Stimulated activated CD8-positive, alpha-beta memory T cell treated with anti-CD3 and anti-CD28 coated beads, Interleukin-7, amount 100 ng/mL, for 1 hour (primary cell): ENCODE measurements at places on chromosomes 5 and 9.

GRCh38 chr9:27963836-27964235, 390.6 kb upstream of the C9orf72 start:
- DNase-seq = no peak

DNA sequence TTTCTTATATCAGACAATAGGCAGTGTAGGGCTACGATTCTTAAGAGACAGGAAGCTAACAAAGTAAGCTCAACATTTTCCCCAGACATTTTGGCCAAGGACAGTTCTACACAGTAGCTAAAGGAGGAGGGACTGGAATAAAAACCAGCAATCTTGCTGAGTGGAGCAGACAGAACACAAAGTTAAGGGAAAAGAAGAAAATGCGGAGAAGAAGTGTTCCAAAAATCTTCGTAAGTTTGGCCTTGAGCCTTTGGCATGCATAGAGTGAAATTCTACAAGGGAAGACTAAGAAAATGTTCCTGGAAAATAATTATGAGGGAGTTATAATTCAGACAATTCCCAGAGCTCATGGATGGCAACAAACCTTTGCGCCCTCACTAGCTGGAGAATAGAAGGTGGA, 748.0 kb upstream of the CTNND2 start:
- no peak for DNase-seq

- DNase-seq = no peak
These were observed 22.0 kb upstream of the TGFBI start for GRCh38 chr5:136006761-136007251.

DNA sequence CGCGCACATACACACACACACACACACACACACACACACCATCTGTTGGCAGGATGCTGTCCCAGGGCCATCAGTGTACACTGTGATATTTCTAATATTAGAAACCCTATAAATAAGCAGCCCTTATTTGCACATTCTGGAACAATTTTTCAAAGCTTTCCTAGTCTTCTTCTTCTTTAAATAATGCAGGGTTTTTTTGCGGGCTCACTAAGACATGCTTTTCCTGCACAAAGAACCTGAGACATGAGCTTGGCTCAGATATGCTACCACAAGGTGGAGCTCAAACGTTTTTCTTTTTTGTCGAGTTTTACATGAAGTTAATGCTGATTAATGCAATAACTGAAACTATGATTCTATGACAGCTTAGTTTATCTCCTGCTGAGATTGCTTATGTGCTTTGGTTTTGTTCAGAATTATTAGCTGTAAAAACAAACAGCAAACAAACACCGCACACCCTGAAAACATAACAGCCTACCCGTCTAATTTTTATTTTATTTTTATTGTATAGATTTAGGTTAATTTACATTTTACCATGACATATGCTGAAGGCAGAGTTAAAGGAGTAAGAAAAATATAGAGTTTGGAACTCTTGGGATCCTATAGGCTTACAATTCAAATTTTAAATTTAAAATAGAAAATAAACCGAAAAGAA, 95.8 kb downstream of the ALDH1A1 start:
- DNase-seq = no peak

DNA sequence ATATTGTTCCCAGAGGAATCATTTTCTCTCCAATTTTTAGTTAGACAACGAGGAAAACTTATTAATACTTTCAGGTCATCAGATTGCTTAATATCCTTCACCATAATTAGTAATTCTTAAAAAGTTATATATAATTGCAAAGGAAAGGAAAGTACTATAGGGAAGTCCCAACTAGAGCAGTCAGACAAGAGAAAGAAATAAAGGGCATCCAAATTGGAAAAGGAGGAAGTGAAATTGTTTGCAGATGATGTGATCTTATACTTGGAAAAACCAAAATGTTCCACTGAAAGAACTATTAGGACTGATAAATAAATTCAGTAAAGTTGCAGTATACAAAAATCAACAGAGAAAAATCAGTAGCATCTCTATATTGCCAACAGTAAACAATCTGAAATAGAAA, 223.5 kb upstream of the MEF2C start:
- no peak for DNase-seq

GRCh38 chr5:41822036-41822435, 48.2 kb downstream of the OXCT1 start:
- DNase-seq = no peak

DNA sequence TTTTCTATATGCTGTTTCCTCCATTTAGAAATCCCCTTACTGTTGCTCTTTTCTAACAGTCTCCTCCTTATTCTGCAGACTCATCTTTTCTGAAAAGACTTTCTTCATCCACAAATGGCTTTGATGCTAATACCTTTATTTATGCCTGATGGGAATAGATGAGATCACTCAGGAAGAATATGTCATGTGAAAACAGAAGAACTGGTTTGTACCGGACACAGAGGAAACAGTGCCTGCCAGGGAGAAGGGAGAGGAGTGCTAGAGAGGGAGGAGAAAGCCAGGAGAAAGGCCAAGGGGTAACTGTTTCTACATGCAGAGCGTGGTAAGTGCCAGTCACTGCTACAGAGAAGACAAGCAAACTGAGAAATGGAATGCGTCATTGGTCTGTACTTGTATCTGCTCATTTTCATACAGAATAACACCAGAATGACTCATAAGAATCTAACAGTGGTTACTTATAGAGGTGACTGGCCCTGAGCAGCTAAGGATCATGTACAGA, 45.9 kb upstream of the PJA2 start:
- DNase-seq = no peak

DNA sequence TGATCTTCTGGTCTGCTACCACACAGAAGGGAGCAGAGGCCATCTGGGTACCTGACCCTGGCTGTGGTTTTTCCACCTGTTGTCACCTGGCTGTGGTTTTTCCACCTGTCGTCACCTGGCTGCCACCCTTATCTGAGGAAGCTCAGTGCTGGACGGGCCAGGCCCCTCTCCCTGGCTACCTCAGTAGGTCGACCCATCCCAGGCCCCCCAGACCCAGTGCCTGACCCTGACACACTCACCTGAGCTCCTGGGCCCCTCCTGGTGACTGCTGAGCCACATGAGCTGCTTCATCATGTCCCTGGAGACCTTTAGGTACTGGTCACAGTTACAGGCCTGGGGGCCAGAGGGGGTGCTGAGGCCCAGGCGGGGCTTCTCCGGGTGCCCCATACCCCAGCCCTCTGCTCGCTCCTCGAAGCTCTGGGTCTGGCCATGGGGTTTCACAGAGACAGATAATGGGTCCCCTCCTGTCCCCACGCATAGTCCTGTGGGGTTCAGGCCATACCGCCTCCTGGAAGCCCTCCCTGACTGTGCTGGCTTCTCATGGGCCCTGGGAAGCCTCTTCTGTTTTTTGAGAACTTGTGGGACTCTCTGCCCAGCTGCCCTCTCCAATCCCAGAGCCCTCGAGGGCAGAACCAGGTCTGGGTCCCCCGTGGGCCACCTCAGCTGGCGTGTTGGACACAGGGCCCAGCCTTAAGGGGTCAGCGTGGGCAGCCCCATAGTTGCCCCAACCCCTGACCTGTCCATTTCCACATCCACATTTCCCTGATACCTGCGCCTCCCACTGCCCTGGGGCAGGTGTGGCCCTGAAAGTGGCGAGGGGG, 7.5 kb upstream of the NRARP start:
- DNase-seq = no peak

DNA sequence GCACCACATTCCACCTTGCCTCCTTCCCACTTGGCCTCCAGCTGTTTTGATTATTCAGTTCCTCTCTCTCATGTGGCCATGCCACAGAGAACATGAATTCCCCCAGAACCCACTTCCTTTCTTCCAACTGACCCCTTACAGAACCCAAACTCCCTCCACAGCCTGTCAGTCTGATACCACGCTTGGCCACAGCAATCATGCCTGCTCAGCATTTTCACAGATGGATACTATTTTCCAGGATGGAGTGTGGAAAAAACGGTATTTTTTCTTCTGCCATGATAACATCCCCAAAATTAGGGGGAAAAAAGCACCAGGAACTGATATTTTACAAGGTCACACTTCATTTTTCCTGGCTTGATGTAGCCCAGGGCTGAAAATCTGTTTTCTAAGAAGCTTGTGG, 34.9 kb upstream of the SLIT3 start:
- no peak for DNase-seq

- DNase-seq = no peak
These were observed 329.2 kb downstream of the EFNA5 start for GRCh38 chr5:107341376-107342084.

DNA sequence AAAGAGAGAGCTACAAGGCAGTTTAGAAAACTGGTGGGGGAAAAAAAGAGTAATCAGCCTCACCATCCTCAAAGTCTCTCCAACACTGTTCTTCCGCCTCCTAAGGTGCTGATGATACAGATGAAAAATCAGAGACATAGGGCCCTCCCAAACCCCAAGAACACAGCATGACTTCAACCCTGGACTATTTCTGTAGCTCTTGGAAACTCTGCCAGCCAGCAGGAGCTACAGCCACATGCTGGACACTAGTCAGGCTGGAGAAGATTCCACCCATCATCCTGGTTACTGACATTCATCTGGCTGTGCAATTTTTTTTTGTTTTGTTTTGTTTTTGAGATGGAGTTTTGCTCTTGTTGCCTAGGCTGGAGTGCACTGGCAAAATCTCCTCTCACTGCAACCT, 42.4 kb downstream of the OXCT1 start:
- DNase-seq = no peak

- DNase-seq = no peak
These were observed 158.5 kb upstream of the PPP1R2B start for GRCh38 chr5:156691572-156691971.

- DNase-seq = no peak
These were observed 7.1 kb upstream of the IFNA6 start for GRCh38 chr9:21357479-21358460.

- DNase-seq = no peak
These were observed 629.0 kb upstream of the SEMA6A start for GRCh38 chr5:117203584-117203983.

- no peak for DNase-seq
These were observed 563.2 kb downstream of the NR2F1-AS1 start for GRCh38 chr5:93017849-93018248.

GRCh38 chr5:135398855-135399793, at the start of gene MACROH2A1:
MACROH2A1 (minus strand) TSS chr5:135399231; CDS start chr5:135389093, 10,138 bp downstream.
- peak; percentile 53 for DNase-seq

- DNase-seq = no peak
These were observed 18.6 kb downstream of the MLLT3 start for GRCh38 chr9:20603524-20604268.

- DNase-seq = no peak
These were observed 232.5 kb downstream of the PARP8 start for GRCh38 chr5:50898966-50899365.
